CD4-positive, CD25-positive, alpha-beta regulatory T cell (primary cell): ENCODE measurements at places on chromosomes 3 and 15. TPM values are rescaled to one million over a fixed set of nuclear protein-coding genes. Genes with fewer than 3 reads are reported as not detected.

The USP50 gene
- total RNA-seq = not detected

The PLA1A gene
- not detected for total RNA-seq

The CCK gene
- total RNA-seq = not detected

- DNase-seq = no peak
These were observed 9.8 kb downstream of the SLC24A1 start for GRCh38 chr15:65631503-65631902.

- no peak for DNase-seq
These were observed 357.0 kb upstream of the ICE2 start for GRCh38 chr15:60835974-60836373.

GRCh38 chr3:17065881-17066280 lies 181.1 kb downstream of the PLCL2 start:
- no peak for DNase-seq

DNA sequence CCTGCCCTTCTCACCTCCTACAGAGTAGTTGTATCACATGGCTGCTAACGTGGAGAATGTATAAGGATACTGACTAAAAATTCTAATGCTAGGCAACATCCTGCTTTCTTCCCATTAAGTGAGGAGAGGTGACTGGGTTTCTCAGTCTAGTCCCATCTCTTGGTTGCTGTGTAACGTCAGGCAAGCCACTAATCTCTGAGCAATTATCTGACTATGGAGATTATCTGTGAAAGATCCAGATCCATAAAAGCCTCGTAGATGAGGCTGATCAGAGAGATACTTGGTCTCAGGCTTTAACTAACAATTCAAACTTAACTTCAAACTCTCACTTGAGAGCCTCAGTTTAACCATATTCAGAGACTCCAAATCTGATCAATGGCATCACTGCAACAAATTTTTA lies 4.7 kb upstream of the RPS17 start:
- DNase-seq = no peak

GRCh38 chr3:106822204-106822603 lies 555.0 kb upstream of the CCDC54 start:
- DNase-seq = no peak

- DNase-seq = no peak
These were observed 225.4 kb downstream of the SI start for GRCh38 chr3:164852866-164853265.

DNA sequence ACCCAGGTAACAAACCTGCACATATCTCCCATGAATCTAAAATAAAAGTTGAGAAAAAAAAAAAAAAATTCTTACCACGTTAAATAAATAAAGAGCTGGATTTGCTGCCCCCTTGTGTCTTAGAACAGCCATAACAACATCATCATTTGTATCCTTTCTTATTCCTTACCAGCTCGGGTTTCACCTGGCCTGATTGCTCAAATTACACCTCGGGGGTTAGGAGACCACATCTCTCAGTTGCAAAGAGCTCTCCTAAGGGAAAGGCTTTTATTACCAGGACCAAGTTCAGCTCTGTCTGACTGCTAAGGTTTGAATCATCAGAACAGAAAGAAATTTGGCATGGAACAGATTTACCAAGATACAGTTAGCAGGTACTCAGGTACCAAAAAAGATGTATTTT lies 25.8 kb upstream of the RPL39L start:
- DNase-seq = peak; percentile 76
